Esophagus muscularis mucosa (tissue), 4 donors: ENCODE measurements at places on chromosomes 3 and 15. TPM values are rescaled to one million over a fixed set of nuclear protein-coding genes. Genes with fewer than 3 reads are reported as not detected.

DNA sequence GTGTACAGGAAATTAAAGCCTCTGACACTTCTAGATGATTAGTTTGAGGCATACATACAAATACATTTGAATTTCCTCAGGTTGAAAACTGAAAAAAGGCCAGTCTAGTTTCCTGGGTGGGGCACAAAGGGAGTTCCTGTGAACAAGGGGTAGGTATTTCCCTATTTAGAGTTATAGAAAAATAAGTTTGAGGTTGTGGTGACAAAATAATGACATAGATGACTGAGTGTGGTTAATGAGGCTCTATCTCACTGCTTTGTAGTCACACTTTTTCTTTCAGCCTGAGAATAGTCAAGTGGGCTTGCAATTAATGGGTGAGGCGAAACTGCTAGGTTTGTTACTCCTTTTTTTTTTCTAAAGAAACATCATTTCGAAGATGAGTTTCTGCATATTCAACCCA, 4.3 kb downstream of the SLCO3A1 start:
- DNase-seq = no peak

DNA sequence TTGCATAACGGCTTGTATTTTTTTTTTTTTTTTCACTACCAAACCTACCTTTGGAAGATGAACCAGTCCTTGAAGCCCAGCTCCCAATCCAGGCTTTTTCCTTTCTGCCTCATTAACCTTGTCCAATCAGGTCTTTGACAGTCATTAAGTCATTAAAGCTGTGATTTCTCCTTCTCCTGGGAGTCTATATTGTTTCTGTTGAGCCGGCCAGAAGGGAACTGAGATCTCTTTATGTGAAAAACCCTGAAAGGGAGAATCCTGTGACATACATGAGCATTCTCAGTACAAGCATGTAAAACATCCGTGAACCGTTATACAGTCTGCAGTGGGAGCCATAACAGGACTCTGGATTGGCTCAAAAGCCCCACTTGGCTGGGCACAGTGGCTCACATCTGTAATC, 40.0 kb downstream of the ZNF589 start:
- DNase-seq = no peak

GRCh38 chr15:68725736-68726135, 95.0 kb downstream of the ANP32A start:
- DNase-seq = no peak

SGO1 gene
- total RNA-seq = not detected

CPN2 gene
- not detected for total RNA-seq

SLC22A13 gene
- not detected for total RNA-seq
